ENCODE measurements at places on chromosomes 11 and 22.

- DNase-seq, result no peak
These were observed 11.4 kb downstream of the SCARF2 start for GRCh38 chr22:20426259-20426615.

- no peak for DNase-seq
These were observed 23.4 kb upstream of the RIC3 start for GRCh38 chr11:8192016-8192895.

- DNase-seq, result no peak
These were observed 336 bp downstream of the OR4D9 start for GRCh38 chr11:59511675-59512074.

- no peak for DNase-seq
These were observed 20.8 kb upstream of the RFPL3 start for GRCh38 chr22:32336771-32337424.

DNA sequence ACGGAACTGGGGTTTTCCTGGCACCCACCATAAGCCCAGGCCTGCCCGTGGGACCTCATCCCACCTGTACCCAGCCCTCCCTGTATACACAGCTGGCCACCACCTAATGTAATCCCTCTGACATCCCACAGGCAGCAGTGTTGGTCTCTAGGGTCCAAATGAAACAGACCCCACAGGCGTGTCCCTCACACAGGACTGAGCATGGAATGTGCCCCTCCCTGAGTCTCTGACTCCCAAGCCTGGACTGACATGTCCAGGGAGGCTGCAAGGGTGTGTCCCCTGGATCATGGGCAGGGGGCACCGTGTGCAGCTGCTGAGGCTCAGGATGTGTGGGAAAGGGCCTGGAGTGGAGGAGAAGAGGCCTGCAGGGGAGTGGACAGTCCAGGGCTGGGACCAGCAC lies 50.6 kb upstream of the PPARA start:
- no peak for DNase-seq

- no peak for DNase-seq
These were observed 71.5 kb downstream of the LINC01488 start for GRCh38 chr11:69552951-69553350.

DNA sequence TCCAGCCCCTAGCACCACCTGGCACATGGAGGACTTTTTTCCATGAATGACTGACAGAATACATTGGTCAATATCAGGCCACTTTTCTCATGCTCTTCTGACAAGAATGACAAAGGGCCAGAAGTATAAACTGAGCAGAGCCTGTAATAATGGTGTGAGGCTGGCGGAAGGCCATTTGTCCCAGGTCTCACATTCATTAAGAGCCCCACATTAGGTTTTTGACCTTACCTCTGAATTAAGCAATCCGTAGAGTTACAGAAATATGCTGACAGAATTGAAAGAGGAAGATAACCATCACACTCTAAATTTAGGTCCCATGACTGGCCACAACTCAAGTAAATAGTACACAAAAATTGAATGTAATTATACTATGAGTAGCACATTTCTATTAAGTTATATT lies 55.2 kb downstream of the SYT9 start:
- DNase-seq, result no peak

GRCh38 chr11:117958949-117959348 lies 27.2 kb upstream of the IL10RA start:
- DNase-seq, result no peak

GRCh38 chr11:118370774-118371173 lies 11.4 kb downstream of the UBE4A start:
- no peak for DNase-seq

GRCh38 chr11:129817534-129818051 lies 1.9 kb downstream of the TMEM45B start:
- DNase-seq, result no peak

- no peak for DNase-seq
These were observed 397.0 kb upstream of the ISX start for GRCh38 chr22:34669001-34669400.

DNA sequence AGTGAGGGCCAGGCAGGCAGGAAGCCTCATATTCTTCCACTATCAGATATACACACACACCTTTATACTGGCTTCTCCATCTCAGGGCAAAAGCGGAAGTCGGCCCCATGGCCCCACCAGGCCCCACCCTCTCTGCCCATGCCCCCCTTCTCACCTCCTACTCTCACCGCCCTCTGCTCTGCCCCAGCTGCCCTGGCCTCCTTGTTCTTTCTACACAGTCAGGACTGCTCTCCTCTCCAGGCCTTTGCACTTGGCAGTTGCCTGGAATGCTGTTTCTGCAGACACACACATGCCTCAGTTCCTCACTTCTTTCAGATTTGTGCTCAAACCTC lies 25.3 kb downstream of the OTOG start:
- no peak for DNase-seq

DNA sequence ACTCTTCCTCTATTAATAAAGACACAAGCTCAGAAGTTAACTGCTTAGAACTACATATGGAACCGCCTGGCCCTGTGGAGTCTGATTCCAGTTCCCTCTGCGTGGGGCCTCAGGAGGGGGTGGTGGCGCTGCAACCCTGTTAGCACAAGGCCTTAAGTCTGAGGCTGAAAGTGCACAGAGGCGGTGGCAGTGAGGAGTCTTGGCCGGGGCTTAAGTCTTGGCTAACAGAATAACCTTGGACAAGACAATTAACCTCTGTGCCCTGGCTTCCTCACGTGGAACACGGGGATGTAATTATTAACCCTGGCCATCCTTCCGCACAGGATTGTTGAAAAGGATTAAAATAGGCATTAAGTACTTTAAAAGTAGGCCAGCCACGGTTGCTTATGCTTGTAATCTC lies 191.5 kb downstream of the CEP164 start:
- DNase-seq, result no peak

GRCh38 chr11:128893578-128894285 lies 2.6 kb downstream of the KCNJ5 start:
- no peak for DNase-seq

DNA sequence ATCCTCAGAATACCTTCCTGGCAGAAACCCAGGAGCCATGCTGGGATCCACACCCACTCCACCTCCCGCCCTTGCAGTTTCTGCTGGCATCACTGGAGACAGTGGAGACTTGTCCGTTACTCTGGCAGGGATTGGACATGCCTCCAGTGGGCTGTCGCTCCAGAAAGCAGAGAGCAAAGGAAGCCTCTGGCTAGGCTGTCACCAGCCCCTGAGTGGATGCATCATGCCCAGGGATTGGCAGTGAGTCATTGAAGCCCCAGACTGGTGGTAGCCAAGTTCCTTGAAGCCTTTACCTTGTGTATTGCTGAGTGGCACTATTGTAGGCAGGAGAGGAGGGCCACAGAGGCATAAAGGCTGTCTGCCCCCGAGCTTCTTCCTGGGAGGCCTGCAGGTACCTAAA lies 34.8 kb upstream of the E2F8 start:
- no peak for DNase-seq

DNA sequence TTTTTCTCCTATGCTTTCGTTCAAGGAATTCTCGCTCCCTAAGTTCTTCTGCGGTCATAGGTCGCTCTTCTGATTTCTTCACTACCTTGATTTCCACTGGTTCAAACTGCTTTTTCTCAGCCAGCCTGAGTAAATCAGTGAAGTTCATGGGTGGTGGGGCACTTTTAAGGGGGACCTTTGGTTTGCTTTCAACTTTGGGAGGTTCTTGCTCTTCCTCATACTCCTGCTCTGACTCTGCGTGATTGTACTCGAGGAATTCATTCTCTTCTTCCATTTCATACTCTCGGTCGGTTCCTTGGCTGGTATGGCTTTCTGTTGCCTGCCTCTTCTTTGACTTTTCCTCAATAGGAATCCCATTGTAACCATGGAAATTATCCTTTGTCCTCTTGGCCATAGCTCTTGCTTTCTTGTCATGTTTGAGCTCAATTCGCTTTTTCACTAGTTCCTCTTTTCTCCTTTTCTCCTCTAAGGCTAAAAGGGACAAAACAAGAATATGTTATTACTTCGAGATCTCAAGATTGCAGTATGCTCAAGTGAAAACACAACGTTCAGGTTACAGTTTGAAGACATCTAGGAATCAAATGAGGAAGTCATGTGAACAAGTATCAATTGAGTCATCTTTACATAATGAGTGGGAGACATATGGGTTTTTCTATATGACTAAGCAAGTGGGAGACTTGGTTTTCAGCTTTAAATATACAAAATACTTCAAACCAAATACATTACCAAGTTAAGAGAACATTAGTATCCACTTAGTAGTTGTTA lies 16.2 kb downstream of the MISFA start:
- no peak for DNase-seq
